ENCODE measurements at places on chromosomes 6 and 20.

DNA sequence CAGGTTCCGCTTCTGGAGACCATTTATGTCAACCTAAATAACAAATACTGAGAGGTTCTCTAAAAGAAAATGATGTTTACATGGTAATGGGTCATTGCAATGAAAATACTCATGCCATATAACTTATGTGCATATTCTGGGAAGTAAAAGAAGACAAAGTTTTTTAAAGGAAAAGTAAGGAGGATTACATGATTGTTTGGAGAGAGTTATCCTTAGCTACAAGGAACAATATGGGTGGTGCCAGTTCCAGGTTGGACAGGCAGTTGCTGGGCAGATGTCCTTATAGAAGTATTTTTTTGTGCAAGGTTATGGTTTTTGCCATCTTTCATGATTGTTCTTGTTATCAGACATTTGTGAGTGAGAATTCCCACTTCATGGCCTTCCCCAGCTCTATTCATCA, 52.5 kb downstream of the MRAP2 start:
- DNase-seq: no peak

DNA sequence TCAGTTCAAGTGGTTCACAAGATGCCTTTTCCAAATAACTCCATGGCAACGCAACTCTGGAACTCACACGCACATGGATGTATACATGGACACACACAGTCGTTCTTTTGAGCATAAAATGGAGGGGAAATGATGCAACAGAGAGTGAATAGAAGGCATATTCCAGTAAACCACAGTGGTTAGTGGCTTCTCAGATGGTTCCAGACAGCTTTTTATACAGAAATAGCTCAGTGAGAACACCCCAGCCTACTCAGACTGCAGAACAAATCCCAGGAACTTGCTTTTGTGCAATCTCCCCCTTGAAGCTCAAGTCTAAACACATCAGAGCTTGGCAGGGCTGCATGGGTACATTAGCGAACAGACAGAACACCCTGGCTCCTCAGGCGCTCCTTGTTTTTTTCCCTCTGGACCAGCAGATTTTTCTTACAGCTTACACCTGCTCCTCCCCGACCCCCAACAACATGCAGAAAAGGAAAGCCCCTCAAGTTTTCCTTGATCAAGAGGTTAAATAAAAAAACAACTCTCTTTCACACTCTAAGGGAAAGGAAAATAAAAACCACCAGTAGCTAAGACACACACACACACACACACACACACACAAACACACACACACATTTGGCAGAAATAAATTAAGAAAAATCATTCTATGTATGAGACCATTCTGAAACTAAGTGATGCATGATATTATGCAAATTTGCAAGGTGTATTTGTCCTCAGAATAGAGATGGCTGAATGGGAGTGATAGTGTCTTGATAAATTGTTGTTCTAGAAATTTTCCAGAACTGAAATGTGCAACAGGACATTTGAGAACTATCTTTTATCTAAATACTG, 51.2 kb upstream of the RANBP9 start:
- DNase-seq: peak; percentile 29

- no peak for DNase-seq
These were observed 84.7 kb downstream of the TRMT6 start for GRCh38 chr20:5865604-5866003.

DNA sequence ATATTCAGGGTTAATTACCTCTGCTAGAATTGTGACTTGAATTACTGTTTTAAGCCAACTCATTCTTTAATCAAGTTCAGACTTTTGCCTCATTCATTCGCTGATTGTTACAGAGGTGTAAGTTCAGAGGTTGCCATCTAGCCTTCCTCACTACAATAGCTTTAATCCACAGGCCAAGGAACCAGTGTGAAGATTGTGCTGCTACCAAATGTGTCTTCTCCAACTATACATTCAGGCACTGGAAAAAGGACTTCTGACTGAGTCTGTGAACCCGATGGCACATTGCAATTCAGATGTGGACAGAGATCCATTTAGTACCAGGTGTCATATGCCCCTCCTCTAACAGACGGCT, 111.2 kb upstream of the ADGRF1 start:
- no peak for DNase-seq

GRCh38 chr20:10558635-10559187, 115.1 kb downstream of the JAG1 start:
- DNase-seq: no peak

DNA sequence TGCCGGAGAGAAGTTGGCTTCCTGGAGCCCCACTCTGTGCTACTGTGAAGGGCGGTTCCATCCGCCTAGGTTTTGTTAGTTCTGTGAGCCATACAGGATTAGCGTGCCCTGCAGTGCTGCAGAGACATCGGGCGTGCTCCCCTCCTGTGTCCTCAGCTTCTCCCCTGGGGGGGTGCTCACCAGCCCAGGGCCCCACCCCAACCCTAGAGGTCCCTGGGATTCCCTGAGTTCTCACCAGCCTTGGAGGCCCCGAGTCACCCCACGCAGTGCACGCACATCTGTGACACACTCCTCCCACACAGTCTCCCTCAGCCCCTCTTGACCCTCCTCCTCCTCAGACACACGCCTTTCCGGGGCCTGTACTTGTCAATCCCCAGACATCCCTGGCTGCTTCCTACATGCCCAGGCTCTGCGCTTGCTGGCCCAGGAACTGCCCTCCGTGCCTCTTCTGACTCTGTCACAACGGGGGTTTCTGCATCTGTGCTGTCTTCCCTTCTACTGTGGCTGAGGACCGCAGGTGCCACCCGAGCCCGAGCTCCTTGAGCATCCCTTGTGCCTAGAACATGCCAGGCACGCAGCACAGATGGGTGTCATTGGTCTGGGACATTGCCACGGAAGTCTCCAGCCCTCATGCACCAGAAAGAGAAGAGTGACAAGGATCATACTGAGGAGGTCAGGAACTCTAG, 123.2 kb upstream of the RPS6KA2 start:
- DNase-seq: no peak

- no peak for DNase-seq
These were observed 35.3 kb downstream of the DLGAP4 start for GRCh38 chr20:36341331-36342020.

GRCh38 chr6:56567501-56567900, 75.2 kb downstream of the DST start:
- DNase-seq: no peak

DNA sequence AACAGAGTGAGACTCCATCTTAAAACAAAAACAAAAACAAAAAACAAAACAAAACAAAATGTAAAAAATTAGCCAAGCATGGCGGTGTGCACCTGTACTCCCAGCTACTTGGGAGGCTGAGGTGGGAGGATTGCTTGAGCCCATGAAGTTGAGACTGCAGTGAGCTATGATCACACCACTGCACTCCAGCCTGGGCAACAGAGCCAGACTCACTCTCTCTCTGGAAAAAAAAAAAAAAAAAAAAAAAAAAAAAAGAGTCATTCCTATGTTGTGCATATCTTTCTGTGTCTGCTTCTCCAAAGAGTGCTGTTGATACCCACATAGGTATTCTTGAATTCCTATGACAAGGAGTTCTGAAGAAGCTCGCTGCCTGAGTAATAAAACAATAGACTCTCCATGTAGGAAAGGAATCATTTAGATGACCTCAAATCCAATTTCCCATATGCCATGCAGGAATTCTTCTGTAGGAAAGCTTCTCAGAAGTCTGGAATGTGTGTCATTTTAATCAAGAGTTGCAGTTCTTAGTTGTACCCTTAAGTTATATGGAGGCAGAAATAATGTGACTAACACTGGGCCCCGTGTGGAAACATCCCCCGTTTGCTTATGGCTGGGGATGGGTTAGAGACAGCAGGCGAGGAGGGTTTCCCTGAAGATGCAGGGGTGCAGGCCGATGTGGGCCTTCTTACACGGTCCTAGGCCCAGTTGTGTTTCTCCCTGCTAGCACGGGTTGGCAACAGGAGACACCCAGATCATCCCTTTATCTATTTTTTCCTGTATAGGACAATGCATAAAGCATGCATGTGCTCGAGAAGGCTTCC, 79.4 kb downstream of the ZDHHC14 start:
- no peak for DNase-seq

GRCh38 chr6:162887981-162888689, 160.4 kb downstream of the PACRG start:
- no peak for DNase-seq

DNA sequence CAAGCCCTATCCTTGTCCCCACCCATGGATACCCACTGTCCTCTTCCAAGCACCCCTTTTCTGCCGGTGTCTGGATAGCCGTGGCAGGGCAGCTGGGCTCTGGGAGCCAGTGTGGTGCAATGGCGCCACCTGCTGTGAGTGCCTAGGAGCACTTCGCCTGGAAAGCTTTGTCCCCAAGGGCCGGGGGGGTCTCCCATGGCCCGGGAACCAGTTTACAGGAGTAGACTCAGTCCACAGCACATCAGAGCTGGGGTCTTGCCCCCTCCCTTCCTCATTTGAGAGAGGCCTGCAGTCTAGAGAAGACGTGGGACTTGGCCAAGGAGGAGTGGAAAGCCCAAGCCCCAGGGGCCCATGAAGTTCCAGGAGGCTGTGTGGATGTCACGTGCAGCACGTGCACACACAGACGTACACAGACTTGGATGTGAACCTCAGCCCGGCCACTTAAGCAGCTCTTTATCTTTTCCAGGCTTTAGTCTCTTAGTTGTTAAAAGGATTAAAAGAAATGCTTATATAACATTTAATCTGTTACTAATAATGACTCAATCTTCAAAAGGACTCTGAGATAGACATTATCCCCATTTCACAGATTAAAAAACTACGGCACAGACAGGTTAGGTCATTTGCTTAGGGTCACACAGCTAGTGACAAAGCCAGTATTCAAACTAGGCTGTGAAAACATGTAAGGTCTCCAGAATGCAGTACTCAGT, 40.9 kb upstream of the CDH22 start:
- peak; percentile 59 for DNase-seq

DNA sequence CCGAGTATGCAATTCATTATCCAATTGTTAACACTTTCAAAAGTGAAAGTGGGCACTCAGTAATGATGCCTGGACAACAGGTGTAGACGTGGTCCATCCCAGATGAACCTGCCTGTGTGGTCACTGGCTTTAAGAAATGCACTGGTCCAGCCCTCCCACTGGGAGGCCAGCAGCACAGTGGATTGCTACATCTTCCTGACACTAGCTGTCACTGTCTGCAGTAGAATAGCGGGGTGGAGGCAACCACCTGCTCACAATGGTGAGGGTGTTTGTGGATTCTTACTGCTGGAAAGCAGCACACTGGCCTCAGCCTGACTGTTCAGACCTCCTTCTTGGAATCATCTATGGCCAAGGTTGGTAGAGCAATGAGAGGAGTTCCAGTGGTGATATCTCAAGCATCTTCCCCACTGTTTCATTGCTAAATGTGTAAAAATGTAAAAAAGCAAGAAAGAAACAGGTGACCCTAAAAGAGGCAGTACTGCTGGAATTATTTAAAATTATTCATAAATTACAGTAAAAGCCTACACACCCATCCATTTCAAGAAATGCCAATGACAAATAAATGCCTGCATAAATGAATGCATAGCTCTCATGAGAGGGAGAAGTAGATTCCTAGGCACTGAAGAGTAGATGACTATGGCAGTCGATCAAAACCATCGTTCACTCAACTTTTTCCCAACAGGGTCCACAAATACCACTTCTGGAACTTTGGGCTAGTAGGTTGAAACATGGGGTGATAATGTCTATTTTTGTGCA, 228.0 kb upstream of the PLN start:
- no peak for DNase-seq

- no peak for DNase-seq
These were observed 31.5 kb downstream of the SNX5 start for GRCh38 chr20:17936761-17937732.

- no peak for DNase-seq
These were observed 1.3 kb upstream of the UTRN start for GRCh38 chr6:144283646-144284477.

DNA sequence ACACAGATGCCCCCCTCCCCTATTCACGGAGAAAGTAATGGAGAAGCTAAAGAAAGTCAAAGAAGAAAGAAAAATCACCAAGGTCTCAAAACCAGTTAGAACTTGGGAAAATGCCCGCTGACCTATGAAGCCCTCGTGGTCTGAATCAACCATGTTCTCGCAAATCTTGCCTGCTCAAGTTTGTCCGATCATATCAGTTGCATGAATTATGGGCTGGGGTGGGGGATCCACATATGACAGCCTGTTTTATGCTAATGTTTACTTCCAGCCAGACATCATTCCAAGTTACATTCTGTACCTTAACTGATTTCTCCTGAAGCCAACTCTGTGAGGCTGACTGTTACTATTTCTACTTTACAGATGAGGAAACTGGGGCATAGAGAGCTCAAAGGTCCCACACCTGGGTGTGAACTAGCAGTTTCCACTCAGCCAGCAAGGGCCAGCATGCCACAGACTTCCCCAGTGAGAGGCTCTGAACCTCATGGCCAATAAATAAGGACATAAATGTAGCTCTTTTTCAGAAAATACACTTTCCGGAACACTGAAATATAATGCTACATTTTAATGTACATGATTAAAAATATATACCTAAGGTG, 2.1 kb downstream of the RNASET2 start:
- peak; percentile 56 for DNase-seq

- no peak for DNase-seq
These were observed 39.0 kb upstream of the BEND3 start for GRCh38 chr6:107154131-107154800.
